ENCODE measurements at places on chromosomes 12 and 14.

DNA sequence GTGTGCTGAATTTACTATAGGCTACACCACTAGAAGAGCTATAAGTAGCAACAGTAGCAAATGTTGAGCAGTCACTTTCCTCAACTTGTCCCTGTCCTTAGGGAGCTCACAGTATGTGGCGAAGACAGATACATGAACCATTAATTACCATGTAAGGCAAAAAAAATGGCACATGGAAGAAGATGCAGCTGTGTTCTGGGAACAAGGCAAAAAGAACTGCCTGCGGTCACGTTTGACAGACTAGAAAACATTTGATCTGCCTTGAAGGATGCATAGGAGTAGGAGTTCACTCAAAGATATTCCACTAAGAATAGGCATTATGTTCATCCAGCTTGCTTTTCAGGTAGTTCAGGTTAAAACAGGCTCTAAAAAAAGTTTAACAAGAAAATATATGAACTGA is 46.5 kb upstream of the IFNG-AS1 start:
- no peak for DNase-seq

DNA sequence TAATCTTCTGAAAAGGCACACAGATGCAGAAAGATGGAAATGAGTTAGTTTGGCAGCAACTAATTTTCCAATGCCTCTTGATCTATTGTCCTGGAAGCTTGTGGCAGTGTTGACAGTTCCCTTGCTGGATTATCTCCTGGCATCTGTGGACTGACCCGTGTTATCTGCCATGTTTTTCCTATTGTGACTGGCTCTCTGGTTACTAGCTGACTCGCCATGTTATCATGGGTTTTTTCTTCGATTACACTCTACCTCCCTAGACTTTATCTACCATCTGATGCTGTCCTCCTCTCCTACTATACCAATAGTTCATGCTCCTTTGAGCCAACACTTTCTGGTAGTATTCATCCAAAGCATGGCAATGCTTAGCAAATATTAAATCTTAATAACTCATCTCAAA is 63.3 kb upstream of the FLRT2 start:
- DNase-seq: no peak

DNA sequence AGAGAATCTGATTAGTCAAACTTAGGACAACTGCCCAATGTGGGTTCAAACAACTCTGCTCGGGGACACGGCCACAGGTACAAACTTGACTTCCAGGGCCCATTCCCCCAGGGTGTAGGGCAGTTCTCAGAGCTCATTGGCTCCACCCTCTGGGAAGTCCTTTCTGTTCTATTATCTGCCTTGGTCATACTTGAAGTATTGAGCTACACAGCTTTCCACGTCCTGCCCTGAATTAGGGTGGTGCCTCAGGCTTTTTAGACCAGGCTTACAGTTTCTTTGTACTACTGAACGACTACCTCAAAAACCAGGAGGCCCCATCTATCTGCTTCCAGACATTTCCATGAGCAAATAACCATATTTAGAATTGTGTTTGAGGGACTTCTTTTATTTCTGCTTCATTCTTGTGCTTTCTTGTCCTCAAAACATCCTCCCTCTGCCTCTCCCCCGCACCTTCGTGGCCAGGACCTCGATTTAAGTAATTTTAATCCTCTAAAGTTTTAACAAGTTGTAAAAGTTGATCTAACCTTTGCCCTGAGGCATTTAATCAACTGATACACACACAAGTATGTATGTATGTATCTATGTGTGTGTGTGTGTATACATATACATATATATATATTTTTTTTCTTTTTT is 281.7 kb upstream of the AMIGO2 start:
- DNase-seq: no peak

DNA sequence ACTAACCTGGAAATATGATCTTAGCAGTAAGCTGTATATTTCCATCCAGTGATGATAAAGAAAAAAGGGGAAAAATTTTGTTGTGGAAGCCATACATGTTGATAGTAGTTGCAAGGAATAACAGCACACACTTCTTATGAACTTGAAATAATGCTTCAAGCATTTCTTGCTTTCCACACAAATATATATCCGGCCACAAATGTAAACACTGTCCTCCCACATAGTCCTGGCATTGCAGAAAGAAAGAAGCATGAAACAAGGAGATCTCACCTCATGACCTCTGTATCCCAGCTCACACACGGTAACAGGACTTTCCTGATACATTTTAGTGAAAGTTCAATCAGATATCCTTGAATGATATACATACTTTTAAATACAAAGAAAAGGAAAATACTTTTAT is 56.0 kb downstream of the LLPH start:
- DNase-seq: no peak

GRCh38 chr12:97308576-97309198 is 153.9 kb upstream of the RMST start:
- DNase-seq: peak; percentile 66

- DNase-seq: no peak
These were observed 33.7 kb downstream of the NRDE2 start for GRCh38 chr14:90297876-90298629.

- DNase-seq: no peak
These were observed 57.2 kb downstream of the EPS8 start for GRCh38 chr12:15731940-15732339.

- no peak for DNase-seq
These were observed 76.5 kb downstream of the FBXL14 start for GRCh38 chr12:1517734-1518525.

DNA sequence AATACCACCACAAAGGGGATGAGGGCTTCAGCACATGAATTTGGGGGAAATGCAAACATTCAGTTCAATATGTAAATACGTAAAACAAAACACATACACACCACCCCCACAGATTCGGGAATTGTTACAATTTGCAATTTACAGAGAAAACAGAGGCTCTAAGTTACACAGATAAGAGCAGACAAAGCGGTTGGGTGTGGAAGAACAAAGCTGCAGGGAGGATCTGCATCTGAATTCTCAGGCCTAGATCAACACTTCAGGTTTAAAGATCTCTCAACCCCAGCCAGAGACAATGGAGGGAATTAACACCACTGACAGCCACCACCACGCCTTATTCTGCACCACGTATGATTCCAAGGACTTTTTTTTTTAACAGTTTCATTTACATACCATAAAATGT is 375.5 kb downstream of the BCL11B start:
- no peak for DNase-seq

- DNase-seq: no peak
These were observed 8.3 kb downstream of the TSPAN11 start for GRCh38 chr12:30934811-30935210.

DNA sequence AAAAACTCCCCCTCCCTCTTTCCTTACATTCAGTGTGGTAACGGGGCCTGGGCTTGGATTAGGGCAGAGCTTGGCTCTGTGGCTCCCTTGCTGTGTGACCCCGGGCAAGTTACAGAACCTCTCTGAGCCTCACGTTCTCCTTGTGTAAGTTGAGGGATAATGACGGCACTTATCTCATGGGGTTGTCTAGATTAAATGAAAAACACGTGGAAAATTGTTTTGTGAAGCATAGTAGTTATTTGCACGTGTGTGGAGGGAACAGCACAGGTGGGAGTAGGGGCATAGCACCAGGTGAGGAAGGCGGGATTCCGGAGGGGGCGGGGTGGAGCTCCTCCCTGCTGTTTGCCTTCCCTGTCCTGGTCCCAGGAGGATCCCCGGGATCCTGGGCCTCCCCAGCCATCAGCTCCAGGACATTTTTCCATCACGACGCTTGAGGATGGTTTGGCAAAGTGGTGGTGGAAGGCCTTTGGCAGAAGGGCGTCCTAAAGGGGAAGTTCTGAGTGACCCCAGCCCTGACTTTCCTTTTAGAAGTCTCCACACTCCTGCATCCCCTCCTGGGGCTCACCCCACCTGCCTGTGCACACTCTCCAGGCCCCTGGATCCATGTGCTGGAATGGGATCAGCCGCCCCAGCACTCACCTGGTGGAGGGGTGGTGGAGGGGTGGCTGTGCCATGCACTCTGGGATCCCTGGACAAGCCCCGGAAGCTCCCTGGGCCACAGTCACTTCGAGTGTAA is 22.7 kb downstream of the LRTM2 start:
- DNase-seq: no peak

DNA sequence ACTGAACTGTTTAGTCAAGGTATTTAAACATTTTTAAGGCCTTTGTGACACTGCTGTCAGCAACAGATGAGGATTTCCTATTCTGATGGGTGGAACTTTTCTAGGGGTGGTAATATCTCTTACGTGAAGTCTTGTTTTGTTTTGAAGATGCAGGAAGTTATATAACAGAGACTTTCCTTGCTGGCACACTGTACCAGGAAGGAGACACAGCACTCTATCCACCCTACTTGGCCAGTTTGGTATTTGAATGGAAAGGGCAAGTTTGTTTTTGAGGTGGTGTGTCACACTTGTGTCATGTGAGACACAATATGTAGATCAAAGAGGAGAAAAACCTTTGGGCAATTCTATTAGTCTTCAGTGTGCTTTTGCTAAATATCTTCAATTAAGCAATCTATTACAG is 51.6 kb upstream of the SRP54 start:
- no peak for DNase-seq

DNA sequence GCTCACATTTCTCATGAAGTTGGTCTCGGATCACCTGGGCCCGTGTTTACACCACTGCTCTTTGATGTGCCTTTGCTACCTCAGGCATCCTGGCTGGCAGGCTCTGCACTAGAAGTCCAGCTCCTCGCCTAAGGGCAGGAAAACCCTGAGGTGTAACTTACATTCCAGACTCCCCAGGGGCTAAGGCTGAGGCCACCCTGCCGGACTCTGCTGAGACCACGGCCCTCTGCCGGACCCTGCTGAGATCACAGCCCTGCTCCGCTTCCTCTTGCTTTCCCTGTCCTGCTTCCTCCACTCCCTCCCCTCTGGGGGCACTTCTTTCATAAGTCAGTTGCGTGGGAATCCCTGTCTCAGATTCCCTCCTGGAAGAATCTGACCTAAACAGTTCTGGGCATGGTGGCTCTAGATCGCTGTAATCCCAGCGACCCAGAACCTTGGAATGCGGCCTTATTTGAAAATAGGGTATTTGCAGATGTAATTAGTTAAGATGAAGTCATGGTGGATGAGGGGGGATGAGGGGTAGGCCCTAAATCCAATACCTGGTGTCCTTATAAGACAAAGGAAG is 17.2 kb downstream of the RILPL1 start:
- DNase-seq: no peak

- DNase-seq: no peak
These were observed 1.6 kb downstream of the PAPLN start for GRCh38 chr14:73238941-73239340.

- no peak for DNase-seq
These were observed 11.3 kb downstream of the ABHD12B start for GRCh38 chr14:50882932-50883826.

GRCh38 chr12:76197283-76197682 is 112.8 kb upstream of the NAP1L1 start:
- DNase-seq: no peak

- no peak for DNase-seq
These were observed 230.8 kb downstream of the DPF3 start for GRCh38 chr14:72663076-72663487.

DNA sequence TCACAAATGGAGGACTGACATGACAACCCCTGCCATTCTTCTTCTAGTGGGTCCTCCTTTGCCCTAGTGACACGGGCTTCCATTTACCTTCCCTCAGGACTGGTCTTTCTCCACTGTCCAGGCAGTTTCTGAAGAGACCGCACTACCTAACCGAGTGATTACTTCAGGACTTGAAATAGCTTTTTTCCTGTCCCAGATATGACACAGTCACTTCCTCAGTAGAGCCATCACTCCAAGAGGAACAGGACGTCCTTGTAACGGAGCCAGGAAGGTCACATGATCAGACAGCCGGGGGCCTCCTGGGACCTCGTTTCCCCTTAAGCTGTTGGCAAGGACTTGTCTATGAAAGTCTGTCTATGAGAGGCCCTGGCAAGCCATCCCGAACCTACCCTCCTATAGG is 62.3 kb downstream of the FOS start:
- DNase-seq: no peak

DNA sequence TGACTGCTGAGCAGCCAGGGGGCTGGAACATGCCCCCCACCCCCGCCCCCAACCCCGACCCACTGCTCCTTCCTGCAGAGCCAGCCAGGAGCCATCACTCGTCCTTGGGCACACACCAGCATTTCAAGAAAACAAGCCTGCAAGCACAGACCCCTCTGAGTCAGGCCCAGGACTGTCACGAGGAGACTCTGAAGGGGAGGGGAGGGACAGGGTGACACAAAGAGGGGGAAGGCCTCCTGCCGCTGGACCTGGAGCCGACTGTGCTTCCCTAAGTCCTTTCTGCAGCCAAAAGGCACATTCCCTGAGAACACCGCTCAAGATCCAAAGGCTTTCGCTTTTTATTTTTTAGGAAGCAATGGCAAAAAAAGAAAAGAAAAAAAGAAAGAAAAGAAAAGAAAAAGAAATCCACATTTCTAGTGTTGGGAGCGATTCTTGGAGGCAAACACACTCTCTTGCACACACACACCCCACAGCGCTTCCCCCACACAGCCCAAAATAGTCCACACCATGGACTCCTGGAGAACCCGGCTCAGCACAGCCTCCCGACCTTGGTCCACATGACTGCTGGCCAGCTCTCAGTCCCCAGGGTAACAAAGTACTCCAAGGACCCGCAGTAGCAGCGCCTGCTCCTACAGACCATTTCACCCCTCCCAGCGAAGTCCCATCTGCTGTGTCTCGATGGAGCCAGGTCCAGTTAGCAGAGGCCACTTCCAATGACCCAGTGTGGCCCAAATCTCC is 101.7 kb downstream of the DPF3 start:
- DNase-seq: no peak

DNA sequence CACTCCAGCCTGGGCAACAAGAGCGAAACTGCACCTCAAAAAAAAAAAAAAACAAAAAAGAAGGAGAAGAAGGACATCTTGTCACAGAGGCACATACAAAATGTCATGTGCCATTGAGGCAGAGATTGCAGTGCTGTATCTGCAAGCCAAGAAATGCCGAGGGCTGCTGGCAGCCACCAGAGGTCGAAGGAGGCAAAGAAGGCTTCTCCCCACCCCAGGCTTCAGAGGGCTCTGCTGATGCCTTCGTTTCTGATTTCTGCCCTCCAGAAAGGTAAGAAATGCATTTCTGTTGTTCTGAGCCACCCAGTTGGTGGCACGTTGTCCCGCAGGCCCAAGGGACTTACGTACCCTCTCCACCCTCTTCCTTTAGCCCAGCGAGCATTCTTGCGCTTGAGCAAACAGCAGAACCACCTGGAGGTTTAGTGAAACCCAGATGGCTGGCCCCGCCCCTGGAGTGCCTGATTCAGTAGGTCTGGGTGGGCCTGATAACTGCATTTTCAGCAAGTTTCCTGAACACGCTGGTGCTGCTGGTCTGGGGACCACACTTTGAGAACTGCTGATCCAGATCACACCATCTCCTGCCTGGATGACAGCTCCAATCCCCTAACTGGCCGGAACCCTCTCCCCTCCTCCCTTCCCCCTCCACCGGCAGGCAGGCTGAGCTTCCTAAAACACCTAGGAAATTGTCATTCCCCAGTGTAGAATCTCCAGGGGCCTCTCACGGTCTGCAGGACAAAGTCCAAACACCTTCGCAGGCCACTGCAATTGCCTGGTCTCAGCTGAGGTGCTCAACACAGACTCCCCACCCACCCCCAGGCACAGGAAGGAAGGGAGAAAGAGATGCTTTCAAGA is 21.1 kb upstream of the SCARB1 start:
- DNase-seq: no peak

- DNase-seq: no peak
These were observed 1114.4 kb downstream of the SLC16A7 start for GRCh38 chr12:60710246-60710645.

Data from ACHN (cell line).